ENCODE measurements at places on chromosomes 5 and 9. TPM values are rescaled to one million over a fixed set of nuclear protein-coding genes. Genes with fewer than 3 reads are reported as not detected.

Gene NMRK1
- total RNA-seq = 16.0 TPM

Gene TRIM32
- total RNA-seq = 12.0 TPM

Gene F2RL1
- total RNA-seq = 25.5 TPM

Gene CEL
- 0.53 TPM for total RNA-seq

Gene AGPAT2
- total RNA-seq = 52.0 TPM

Gene XRCC4
- total RNA-seq = 11.3 TPM

Gene IFNA2
- not detected for total RNA-seq

Gene BNC2
- under 0.01 TPM for total RNA-seq

Gene AFAP1L1
- 21.9 TPM for total RNA-seq

Gene CCDC152
- total RNA-seq = under 0.01 TPM

Gene FBP2
- not detected for total RNA-seq

Gene TSPAN17
- total RNA-seq = 55.9 TPM

Gene GMCL2
- total RNA-seq = not detected

Gene ECSCR
- not detected for total RNA-seq

Gene RLN1
- 0.26 TPM for total RNA-seq

Gene HAPLN1
- total RNA-seq = not detected

Gene PIP5KL1
- total RNA-seq = 2.1 TPM

Gene SLC4A9
- total RNA-seq = not detected

Gene SOX30
- under 0.01 TPM for total RNA-seq

Gene KIF12
- total RNA-seq = not detected

Gene LOX
- 1.4 TPM for total RNA-seq

Gene CHSY3
- under 0.01 TPM for total RNA-seq

Gene ENG
- 0.13 TPM for total RNA-seq

Gene RIC1
- 34.2 TPM for total RNA-seq

Gene BTNL3
- total RNA-seq = not detected

Gene CDH10
- total RNA-seq = not detected

Gene CHMP5
- 173 TPM for total RNA-seq

Gene AK8
- total RNA-seq = 0.26 TPM

Gene OBP2B
- total RNA-seq = not detected

Gene PSIP1
- 23.0 TPM for total RNA-seq

Data from bronchial epithelial cell (primary cell).